Fibroblast of skin of left biceps (primary cell): ENCODE measurements at places on chromosomes 12 and 14.

GRCh38 chr12:50971946-50972345 lies 19.6 kb downstream of the HIGD1C start:
- DNase-seq: no peak

- DNase-seq: no peak
These were observed 26.7 kb downstream of the CSRP2 start for GRCh38 chr12:76852106-76852505.

- no peak for DNase-seq
These were observed 164.6 kb downstream of the TMEM117 start for GRCh38 chr12:44000309-44000952.

DNA sequence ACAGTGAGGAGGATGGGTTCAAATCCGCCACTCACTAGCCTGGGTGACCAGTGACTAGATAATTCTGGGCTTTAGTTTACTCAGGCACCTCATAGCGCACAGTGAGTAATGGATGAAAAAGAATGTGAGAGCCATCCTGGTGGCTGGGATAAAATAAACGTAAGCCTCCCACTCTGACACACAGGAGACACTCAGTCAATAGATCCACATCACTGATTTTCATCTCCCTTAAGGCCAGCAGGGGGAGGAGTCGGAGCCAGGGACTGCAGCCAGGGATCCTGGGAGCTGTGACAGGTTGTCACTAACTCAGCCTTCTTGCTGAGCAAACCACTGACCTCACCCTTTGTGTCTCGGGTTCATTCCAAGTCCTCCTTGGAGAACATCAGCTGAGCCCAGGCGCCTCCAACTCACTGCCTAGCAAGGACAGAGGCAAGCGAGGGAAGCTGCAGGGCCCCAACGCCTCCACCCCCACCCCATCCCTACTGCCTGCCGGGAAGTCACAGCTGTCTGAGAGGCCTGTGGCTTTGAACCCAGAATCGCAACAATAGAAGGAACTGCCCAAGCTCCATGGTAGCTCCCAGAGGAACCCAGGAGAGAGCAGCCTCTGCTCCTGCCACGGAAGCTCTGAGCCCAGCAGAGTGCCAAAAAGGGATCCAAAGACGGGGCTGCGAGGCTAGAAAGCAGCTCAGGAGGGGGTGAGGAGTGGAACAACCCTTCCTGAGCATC lies 30.7 kb downstream of the PXN start:
- DNase-seq: peak; percentile 77

GRCh38 chr14:43706900-43707299 lies 800.2 kb downstream of the FSCB start:
- DNase-seq: no peak

GRCh38 chr12:80412343-80412953 lies 31.6 kb upstream of the PTPRQ start:
- DNase-seq: peak; percentile 23

DNA sequence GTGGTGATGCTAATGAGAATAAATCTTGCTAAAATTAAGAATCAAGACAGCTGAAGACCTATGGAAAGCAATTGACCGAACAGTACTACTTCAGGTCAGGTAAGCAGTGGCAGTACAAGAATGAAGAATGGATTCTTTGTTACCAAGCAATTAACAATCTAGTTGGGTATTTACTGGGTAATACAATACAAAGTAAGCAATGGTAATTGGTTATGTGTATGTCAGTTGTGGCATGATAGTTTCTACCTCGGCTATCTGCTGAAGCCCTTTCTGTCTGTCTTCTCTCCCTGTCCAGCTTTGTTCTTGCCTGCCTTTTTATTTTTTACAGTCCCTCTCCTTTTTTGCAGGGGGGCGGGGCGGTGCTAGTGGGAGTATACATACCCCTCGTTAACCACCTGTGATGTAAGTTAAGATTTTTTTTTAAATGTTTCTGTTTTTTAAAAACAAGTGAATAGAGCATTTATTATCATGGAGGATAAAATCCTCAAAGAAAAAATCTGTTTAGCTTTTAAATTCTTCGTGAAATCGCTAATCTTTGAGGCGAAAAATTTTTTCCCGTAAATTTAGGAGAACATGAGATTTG lies 75.9 kb downstream of the RCOR1 start:
- no peak for DNase-seq

DNA sequence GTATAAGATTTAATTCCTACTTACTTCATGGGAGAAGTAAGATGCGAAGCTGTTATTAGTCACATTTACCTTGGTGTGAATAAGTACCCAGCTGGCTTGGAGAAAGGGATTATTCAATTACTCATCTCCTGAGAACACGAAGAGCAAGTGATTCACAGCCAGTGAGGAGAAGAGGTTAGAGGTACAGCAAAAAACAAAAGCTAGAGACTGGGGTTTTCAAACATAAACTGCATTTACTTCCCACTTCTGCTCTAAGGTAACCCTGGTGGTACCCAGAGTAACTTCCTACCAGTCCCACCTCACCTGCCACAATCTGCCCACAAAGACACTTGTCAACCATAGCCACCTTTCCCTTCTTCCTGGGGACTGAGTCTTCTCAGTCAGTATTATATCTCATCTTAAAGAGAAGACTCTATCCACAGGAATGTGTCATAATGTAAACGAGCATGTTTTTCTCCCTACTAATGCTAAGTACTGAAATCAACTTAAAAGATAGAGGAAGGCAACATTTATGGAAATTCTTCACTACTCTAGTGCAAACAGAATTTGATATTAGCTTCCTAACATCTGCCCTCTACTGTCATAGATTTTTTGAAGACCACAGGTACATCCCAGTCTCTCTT lies 6.0 kb upstream of the IL22 start:
- no peak for DNase-seq

- no peak for DNase-seq
These were observed 9.3 kb downstream of the RILPL2 start for GRCh38 chr12:123427036-123427769.

GRCh38 chr14:106038263-106038662 lies 511.9 kb downstream of the TMEM121 start:
- no peak for DNase-seq
